ENCODE measurements at places on chromosomes 1 and 21.

DNA sequence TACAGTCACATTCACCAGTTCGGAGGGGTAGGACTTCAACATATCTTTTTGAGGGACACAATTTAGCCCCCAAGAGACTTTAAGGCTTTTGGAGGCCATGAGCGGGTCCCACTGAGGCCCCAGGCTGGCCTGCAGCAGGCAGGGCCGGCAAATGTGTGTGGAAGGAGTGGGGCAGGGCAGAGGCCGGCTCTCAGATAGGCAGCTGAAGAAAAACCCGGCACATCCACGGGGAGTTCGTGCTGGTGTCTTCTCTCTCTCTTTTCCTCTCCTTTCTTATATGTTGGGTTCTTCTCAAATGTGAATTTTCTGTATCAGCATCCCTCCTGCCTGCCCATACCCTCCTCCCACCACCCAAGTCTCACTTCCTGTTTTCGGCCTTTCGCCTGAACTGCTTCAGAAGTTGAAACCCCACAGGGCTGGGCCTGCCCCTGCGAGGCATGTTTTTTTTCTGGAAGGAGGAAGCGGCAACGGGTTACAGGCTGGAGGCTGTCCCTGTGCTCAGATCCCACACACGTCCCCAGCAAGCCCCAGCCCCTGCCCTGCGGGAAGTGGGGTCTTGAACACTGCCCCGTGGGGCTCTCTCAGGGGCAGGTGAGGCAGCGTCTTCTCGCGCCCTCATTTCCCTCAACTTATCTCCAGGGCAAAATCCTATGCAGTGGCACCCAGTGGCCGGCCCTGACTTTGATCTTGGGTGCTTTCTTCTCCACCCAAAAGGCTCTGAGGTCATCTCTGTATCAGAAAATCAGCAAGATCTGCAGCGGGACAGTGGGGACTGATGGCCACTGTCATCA lies 9.7 kb upstream of the UMODL1 start:
- peak; percentile 68 for DNase-seq

DNA sequence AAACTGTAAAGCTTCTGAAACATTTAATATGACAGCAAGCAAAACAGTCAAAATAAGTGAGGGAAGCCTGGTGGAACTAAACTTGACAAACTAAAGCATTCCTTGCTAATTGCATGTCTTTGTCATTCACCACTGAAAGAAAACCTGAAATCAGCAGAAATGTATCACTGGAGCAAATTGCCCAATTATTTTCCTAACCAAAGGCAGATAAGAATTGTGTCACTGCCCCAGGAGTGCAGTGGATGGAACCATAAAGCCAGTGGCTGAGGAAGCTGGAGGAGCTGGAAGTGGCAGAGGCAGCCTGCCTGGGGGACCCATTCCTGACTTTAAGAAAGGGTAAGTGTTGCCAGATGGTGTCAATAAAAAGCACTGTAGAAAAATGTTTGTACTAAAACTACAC lies 2.7 kb upstream of the SLC30A10 start:
- no peak for DNase-seq

GRCh38 chr1:20610970-20611369 lies 22.1 kb downstream of the CDA start:
- no peak for DNase-seq

DNA sequence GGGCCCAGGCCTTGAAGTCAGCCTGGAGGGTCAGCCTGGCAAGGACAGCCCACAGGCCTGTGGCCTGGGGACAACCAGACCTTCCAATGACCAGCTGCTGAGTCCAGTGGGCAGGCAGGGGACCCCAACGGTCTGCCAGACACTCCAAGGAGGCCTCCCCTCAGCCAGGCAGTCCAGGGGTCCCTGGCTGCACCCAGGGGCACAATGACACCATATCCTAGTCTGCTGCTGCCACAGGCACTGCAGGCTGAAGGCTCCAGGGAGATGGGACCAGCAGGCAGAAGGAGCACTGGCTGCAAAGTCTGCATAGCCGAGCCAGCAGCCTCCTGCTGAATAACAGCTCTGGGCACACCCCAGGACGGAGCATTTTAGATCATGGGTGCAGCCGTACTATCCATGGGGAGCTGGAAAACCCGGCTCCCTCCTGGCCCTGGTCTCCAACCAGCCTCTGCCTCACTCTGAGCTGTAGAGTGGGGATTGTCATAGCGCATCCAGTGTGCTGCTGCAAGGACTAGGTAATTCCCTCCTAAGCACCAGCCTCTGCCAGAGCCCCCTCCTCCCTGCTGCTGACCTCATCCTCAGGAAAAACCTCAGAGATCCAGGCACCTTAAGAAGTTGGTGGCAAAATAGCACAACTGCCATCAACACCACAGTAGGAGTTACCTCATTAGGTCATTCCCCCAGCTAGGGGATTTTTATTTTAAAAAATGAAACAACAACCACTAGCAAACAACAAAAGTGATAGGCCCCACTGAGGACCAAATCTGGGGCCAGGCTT lies 4.8 kb upstream of the LAPTM5 start:
- no peak for DNase-seq

- DNase-seq = no peak
These were observed 127.3 kb upstream of the APP start for GRCh38 chr21:26297851-26298250.

GRCh38 chr1:45530632-45531135 lies 9.0 kb upstream of the PRDX1 start:
- no peak for DNase-seq

DNA sequence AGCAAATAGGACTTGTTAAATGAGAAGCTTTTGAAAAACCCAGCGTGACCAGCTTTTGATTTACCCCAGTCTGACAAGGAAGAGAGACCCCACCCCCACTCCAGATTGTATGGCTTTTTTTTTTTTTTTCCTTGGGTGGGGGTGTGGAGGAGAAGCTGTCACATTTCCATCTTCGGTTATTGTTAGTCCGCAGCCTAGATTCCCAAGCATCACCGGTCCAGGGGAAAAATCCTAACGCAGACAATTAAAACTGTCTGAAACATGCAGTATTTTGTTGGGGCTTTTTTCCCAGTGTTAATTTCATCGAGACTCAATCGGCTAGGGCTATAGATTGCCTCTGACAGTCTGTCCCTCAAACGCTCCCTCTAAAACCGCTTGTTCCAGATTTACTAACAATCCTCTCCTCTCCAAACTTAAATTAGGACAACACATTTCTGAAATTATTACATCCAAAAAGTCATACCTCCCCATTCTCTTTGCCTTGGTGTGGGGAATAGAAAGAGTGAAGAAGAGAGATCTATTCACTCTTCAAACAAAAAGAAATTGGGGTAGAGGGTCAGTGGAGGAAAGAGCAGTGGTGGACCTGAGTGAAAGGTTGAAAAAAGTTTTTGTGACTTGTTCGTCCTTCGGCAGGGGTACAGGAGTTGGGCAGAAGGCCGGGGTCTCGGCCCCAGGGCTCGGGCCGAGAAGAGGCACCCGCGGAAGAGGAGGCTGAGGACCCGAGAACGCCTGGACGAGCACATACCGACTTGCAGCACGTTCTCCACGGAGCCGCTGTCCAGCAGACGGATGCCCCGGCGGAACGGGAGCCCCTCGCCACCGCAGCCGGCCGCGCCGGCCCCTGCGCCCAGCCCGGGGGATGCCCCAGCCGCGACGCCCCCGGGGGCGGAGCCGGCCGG lies 1.1 kb downstream of the ZSWIM5 start:
- DNase-seq = peak; percentile 54

- no peak for DNase-seq
These were observed 145.1 kb downstream of the KCNJ6 start for GRCh38 chr21:37771181-37771580.

DNA sequence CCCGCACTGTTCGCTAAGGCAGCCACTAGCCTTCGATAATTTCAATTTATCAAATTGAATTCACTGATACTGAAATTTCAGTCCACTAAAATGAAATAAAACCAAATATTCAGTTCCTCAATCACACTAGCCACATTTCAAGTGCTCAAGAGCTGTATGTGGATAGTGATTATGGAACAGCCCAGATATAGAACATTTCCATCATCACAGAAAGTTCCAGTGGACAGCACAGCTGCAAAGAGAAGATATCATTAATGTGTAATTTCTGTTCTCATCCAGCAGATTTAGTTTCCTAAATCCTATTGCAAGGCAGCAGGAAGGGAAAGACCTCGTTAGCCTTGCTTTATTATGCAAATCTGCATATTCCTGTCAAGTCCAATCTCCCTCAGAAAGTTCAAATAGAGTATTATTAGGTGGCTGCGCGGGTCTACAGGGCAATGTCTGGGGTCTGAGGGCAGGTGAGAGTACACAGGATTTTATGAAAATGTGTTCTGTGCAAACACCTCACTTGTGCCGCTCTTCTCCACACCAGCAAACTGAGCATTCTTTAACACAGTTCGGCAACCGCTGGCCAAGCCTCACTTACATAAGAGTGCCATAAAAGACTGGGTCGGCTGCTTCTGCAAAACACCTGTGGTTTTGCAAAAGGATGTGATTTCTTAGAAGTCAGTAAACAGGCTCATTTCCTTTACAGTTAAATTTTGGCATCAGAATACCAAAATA lies 22.4 kb downstream of the CAPZB start:
- DNase-seq = no peak

DNA sequence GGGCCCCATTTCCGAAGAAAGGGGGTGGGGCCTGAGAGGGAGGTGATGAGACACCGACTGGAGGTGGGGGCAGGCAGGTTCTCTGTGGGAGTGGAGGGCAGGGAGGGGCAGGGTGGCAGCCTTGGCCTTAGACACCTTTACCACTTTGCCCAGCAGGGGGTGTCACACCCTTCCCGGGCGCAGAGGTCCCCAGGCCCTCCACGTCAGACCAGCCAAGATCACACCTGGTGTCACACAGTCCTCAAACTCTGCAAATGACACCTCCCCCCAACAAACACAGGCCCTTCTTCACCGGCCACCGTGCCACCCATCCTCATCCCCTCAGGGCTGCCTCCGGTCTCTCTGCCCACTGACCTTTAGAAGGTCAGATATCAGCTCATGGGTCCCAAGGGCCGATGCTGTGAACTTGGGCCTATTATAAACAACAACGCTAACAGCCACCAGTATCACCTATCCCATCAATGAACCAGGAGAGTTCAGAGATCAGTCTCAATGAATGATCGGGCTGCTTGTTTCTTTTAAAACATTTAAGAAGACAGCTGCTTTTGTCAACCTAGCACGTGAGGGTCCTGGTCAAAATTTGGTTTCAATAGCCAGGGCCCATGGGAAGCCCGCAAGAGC lies 103.9 kb downstream of the CASZ1 start:
- DNase-seq = no peak

DNA sequence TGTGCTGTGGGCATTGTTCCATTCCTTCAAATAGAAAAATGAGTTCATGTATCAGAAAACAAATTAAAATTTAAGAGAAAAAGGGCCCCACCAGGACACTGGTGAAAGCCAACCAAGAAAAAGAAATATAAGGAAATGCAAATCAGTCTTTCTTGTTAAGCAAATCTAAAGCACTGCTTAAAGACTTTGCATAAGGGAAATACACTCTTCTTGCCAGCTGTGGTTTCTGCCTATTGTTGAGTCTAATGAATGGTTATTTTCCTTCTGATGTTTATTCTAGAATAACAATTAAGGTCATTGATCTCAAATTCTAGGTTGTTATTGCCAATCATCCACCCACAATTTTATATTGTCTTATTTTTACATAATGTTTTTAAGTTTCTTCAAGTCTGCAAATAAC lies 158.6 kb upstream of the SNX7 start:
- DNase-seq = no peak

DNA sequence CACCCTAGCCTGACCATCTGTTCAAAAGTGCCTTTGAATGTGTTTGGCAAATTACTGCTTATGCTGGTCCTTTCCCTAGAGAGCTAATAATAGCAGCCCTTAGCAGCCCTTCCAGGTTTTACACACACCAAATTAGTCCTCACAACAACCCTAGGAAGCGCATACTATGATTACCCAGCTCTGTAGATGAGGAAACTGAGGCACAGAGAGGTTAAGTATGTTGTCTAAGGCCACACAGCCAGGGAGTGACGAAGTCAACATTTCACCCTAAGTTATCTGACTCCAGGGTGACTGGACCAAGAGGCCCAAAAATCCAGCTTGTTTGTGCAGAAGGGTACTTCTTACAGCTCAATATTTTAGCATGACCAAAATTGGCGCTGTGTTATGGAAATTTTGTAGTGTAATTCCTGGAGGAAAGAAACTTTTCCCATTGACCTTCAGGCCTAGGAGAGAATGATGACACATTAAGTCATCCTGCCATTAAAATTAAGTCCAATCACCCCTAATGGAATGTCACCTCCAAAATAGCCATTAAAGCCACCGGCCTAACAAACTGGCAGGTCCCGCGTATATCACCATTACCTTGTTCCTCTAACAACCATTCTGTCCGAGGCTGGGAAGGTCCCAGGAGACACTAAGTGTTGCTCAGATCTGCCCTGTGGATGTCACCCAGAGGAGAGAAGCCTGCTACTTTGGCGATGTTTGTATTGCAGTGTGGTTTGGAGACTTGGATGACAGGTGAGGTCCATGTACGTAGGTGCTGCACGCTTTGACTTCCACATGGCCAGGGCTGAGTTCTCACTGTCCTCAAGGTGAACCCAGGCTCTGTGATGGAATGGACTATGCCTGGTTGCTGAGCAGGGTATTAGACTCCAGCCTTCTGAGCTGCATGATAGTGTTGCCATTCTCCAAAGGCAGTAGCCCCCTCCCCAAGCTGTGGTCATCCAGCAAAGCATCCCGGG lies 258.3 kb downstream of the TOMM20 start:
- no peak for DNase-seq

DNA sequence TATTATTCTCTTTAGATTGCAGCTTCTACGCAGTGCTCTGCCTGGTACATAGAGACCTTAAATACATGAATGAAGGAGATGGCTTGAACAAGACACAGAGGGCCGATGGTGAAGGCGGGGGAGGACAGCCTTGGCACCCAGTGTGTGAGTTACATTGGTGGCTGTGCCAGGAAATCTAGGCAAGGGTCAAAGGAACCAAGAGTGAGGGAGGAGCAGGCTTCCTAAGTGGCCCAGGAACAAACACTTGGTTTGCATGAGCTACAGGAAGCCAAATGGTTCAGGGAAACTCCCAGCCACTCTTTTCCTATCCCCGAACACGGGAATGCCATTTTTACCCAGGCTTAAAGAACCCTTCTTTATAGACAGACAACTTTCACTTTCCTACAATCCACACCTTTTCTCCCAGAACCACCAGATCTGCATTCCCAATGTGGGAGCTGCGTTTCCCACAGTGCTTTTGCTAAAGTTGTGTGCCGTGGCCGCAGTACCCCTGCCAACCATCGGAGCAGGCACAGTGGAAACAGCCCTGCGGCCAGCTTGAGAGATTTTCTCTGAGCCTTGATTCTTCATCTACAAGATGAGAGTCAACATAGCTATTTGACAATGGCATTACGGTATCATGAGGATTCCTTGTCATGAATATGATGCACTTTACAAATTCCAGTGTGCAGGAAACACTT lies 3.5 kb upstream of the CLEC20A start:
- DNase-seq = no peak

DNA sequence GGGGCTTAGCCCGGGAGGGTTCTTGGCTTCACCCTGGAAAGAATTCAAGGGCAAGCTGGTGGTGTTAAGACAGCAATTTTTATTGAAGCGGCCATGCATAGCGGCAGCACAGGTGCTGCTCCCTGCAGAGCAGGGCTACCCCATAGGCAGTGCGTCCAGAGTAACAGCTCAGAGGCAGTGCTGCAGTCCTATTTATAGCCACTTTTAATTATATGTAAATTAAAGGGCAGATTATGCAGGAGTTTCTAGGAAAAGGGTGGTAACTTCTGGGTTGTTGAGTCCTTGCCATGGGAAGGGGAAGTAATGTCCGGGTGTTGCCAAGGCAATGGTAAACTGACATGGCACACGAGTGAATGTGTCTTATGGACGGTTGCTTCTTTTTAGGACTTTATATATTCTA lies 57.0 kb downstream of the VPS26C start:
- DNase-seq = no peak
